ENCODE measurements at places on chromosomes 3 and 15.

- peak; percentile 85 for DNase-seq
Measured at GRCh38 chr3:108388136-108389132, 92.1 kb downstream of the HHLA2 start.

DNA sequence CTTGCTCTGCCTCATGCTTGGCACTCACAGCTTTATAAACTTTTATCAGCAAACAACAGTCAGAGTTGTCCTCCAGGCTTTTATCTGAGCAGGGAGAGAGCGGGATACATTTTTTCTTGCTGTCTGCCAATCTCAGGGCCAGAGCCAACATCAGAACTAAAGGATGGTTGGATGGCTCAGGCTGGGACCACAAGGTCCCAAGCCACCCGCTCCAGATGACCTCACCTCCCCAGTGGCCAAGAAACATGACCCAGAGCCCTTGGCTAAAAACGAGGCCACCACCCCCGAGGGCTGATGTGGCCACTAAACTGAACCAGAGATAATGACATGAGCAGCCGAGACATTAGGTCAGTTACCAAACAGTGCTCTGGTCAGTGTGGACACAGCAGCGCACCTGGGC lies 18.8 kb upstream of the SPATA12 start:
- DNase-seq: no peak

- DNase-seq: no peak
Measured at GRCh38 chr3:8200996-8201395, 300.6 kb upstream of the LMCD1 start.

DNA sequence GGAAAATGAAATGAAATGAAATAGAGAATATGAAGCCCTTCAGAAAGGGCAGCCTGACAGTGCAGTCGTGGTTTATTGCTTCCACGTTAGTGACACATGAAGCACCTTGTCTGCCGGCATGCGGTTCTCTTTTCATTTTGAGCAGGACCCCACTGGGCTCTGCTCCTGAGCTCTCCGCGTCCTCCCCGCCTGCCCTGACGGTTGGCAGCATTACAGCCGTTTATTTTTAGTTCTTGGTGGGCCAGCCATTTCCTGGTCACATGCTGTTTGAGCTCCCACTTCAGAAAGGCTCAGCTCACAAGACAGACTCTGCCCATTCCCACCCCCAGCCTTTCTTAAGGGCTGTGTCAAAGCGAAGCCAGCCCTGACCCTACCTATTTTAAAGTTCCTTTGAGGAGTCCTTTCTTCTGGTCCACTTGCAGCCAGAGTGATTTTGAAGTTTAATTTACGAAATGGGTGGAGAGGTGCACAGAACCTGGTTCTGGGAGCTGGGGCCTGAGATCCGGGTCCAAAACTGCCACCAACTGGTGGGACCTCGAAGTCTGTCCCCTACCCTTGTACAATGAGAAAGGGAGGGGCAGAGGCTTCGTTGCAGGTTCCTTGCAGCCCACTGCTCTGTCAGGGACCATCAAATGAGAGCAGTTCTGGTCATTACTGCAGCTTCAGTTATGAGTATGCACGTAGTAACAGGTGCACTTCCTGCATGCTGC lies 60.1 kb downstream of the MGLL start:
- peak; percentile 77 for DNase-seq

DNA sequence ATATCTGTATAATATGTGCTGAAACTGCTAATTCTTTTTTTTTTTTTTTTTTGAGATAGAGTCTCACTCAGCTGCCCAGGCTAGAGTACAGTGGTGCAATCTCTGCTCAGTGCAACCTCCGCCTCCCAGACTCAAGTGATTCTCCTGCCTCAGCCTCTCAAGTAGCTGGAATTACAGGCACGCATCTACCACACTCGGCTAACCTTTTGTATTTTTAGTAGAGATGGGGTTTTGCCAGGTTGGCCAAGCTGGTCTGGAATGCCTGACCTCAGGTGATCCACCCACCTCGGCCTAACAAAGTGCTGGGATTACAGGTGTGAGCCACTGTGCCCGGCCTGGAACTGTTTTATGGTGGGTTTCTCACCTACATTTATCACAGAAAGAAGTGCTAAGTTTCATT lies 307.8 kb upstream of the STT3B start:
- no peak for DNase-seq

DNA sequence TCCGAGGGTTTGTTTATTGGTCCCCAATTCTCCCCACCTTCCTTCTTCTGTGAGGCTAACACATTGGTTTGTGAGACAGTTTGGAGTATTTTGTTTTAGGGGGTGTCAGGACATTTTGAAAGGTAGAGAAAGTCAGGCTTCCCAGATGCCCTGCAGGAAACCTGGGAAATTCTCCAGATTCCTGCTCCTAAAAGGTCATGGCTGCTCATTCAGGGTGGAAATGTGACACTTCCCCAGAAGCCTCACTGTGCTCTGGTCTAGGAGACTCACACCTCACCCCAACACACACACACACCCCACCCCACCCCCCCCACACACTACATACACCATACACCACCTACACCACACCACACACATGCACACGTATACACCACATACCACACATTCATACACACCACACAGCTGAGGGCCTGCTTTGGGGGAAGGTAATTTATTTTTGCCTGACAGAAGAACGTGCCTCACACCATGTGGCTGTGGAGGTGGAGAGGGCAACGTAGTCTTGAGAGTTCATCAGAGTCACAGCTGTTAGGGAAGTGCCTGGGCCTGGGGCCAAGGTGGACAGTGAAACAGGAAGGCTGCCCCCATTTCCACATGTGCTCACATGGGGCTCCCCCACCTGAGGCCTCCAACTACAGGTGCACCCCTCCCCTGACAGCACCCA lies 40.4 kb upstream of the LIMD1 start:
- no peak for DNase-seq

DNA sequence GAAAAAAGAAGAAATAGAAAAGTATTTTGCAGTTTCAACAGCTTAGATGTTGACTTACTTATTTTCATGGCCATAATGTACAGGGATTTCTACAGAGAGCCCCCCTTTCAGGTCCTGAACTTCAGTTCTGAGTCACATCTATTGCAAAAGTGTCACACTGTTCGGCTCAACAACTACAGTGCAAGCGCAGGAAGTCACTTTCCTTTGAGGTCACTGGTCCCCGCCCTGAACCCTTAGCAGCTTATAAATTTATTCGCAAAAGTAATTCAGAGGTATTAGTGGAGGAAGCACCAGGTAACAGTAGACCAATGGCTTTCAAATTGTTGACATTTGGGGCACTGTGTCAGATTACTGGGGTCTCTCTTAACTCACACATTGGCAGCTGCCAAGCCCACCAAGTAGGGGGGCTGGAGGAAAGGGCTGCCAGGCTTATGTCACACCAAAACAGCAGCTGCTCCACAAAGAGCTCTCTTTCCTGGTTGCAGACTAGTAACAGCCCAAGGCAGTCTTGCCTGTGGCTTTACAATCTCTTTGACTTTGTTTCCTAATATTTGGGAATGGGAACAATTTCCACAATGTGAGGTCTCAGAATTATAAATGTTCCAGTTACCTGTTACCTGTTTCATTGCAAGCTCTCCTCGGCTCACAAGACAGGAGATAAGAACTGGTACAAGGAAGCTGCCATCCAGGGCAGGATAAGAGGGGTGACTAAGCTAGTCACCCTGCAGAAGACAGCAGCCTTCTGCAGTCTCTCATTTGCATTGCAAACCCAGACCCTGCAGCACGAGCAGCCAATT lies 130.2 kb upstream of the STRIT1 start:
- DNase-seq: no peak

DNA sequence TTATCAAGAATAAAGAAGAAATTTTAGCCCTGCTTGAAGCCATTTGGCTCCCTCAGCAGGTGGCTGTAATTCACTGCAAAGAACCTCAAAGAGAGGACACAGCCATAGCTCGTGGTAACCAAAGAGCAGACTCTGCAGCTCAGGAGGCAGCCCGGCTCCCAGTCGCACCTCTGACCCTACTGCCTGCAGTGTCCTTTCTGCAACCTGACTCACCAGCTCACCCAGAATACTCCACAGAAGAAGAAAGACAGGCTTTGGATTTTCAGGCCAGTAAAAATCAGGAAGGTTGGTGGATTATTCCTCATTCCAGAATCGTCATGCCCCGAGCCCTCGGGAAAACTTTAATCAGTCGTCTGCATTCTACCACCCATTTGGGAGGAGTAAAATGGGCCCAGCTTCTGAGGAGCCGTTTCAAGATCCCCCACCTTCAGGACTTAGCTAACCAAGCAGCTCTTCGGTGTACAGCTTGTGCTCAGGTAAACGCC lies 38.6 kb downstream of the ZBTB11 start:
- DNase-seq: no peak

GRCh38 chr3:131072099-131072559 lies 45.5 kb downstream of the NEK11 start:
- no peak for DNase-seq

DNA sequence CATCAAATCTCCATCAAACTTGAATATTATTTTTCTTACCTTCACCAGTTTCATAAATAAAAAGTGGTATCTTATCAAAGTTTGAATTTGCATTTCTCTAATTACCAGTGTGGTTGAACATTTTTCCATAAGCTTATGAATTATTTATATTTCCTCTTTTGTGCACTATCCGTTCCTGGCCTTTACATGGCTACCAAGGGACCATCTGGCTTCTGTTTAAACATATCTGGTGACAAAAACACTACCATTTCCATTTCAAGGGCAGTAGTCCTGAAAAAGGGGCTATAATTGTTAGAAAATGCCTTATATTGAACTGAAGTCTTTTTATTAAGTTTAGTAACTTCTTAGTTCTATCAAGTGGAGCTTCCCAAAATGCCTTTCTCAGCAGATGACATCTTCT lies 44.3 kb upstream of the TM4SF4 start:
- DNase-seq: peak; percentile 6

GRCh38 chr3:31999907-32000439 lies 18.4 kb downstream of the ZNF860 start:
- DNase-seq: no peak

DNA sequence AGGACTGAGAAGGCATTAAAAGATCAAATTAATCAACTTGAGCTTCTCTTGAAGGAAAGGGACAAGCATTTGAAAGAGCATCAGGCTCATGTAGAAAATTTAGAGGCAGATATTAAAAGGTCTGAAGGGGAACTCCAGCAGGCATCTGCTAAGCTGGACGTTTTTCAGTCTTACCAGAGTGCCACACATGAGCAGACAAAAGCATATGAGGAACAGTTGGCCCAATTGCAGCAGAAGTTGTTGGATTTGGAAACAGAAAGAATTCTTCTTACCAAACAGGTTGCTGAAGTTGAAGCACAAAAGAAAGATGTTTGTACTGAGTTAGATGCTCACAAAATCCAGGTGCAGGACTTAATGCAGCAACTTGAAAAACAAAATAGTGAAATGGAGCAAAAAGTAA lies 149.7 kb upstream of the LRRFIP2 start:
- DNase-seq: no peak

DNA sequence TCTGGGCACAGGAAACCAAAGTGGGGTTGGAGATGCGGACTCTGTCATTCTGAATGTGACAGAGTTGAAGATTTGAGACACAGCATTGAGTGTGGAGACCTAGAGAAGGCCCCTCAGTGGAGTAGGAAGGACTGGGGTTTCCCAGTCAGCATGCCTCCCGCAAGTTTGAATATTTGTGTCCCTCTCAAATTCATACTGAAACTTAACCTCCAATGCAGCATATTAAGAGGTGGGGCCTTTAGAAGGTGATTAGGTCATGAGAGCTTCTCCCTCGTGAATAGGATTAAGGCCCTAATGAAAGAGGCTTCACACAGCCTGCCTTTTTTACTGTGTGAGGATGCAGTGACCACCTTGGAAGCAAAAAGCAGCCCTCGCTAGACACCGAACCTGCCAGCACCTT lies 8.0 kb downstream of the HDDC3 start:
- no peak for DNase-seq

- DNase-seq: no peak
Measured at GRCh38 chr3:124556636-124557035, 173.6 kb upstream of the UMPS start.

DNA sequence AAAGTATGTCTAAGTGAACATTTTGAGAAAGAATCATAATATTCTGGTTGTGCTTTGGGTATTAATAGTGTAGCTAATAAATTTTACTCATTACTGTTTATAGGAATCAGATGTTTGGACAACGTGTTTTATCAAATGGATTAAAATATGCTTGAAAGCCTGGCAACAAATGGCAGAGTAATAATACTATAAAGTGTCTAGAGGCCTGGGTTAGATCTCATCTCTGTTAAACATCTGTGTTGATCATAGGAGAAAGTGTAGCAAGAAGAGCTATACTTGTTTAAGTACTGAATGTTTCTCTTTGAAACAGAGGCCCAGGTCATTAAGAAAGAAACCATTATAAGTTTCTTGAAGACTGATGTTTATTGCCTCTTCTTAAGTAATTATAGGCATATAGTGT lies 30.5 kb downstream of the VPS8 start:
- DNase-seq: no peak

GRCh38 chr15:35019404-35020327 lies 31.6 kb upstream of the ZNF770 start:
- DNase-seq: no peak

DNA sequence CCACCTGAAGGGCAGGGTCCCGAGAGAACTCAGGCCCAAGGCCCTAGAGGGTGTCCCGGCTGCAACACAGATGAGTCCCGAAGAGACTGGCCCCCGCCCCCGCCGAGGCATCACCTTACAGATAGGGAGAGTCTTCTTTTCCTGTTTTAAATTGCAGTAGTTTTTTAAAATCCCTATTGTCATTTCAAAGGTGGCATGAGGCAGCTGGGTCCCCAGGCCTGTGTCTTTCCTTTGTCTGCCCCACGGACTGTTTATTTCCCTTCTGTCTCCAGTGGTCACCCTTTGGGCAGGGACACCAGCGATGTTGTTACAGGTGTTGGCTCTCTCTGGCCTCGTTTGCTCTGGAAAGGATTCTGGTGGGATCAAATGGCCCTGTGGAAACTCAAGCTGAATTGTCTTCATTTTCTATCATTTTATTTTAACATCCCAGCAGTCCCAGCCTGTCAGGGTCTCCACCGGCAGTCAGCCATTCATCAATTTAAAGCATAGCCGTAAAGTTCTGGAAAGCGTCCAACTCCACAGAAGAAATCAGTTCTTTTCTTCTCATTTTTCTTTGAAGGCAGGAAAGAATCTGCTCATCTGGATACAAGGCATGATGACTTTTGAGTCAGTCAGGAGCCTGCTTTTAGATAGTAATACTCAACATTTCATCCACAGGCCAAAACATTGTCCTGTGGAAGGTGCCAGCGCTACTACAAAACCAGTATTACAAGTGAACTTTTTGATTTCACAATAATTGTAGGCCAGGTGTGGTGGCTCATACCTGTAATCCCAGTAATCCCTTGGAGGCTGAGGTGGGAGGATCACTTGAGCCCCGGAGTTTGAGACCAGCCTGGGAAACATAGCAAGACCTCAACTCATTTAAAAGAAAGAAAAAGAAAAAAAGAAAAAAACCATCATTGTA lies 96.2 kb downstream of the HES1 start:
- DNase-seq: no peak

GRCh38 chr15:57319919-57320560 lies 56.3 kb upstream of the CGNL1 start:
- DNase-seq: no peak
